ENCODE measurements at places on chromosomes 13 and 19.

DNA sequence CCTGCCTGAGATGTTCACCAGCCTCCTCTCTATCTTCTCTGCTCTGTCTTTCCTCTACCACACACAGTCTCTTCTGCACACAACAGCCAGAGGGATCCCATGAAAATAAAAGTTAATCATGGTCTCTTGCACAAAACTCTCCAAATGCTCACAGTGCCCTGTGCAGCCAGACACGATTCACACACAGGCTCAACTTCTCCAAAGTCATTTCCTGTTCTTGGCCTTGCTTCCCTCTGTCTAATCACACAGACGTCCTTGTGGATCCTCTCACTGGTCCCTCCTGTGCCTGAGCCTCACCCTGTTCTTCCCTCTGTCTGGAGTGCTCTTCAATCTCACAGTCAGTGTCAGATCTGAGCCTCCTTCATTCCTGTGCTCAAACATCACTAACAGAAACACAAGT, 7.8 kb downstream of the SIGLEC12 start:
- DNase-seq, result no peak

DNA sequence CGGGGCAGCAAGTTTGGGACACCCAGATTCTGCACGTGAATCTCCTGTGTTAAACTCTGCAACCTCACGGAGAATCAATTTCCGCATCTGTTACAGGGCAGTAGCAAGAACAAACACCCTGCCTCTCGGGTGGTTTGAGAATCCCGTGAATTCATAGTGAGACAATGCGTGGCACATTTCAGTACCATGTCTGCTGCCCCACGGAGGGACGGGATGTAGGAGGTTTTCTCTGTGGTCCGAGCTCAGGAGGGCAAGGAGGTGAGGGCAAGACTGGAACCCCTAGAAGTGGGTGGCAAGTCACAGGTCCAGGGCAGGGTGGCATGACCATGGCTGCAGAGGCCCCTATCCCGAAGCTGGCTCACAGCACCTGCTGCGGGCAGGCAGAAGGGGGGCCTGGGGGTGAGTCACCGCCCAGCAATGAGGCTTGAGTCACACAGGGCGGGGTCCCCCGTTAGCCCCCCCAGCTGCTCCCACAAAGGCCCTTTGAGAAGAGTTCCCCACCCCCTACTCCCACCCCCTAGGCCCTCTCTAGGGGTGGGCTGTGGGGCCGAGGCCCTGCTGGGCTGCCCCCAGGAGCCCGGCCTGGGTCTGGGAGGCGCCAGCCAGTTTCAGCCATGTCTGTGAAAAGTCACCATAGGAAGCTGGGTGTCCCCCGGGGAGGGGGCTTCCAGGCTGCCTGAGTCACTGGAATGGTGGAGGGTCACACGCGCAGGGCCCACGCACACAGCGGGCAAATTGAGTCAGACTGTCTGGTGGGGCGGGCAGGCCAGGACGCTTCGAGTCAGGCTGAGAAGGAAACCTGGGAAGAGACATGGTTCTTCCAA, 25.8 kb upstream of the NANOS3 start:
- peak; percentile 79 for DNase-seq

DNA sequence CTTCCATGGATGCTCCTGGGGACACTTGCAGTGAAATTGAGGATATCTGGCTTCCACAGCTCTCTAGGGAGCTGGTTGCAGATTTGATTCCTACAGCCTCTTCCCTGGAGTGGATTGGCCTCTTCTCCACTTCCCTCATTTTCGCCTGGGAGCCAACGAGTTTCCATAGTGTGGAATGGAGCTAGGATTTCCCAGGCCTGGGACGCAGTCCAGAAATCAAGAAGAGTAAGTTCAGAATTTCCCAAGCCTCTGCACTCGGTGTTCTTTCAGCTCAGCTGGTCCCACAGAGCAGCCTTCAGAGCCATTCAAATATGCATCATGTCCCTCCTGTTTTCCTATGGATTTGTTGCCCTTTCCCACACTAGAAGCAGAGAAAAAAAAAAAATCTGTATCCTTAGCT, 68.2 kb downstream of the RAP2A start:
- DNase-seq, result no peak

DNA sequence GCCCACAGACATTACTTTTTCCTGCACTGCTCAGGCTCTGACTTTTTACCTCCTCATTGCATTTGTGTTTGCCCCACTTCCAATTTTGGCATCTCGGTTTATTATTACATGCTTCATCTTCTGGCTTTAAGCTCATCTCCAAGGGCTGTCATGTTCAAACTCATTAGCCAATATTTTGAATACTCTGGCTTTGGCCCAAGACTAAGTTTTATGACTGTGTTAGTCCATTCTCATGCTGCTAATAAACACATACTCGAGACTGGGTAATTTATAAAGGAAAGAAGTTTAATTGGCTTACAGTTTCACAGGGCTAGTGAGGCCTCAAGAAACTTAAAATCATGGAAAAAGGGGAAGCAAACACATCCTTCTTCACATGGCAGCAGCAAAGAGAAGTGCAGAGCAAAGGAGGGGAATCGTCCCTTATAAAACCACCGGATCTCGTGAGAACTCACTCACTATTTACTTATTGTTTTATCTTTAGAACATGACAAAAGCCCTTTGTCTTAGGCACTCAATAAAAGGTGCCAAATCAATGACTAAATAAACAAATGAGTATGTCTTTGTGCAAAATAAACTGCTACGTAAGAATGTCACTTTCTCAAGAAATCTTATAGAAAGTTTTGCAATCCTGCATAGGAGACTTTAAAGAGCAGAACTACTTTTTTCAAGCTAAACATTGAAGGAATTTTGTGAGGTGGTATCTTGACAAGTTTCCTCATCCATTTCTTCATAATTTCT, 233.4 kb upstream of the SPRY2 start:
- no peak for DNase-seq

GRCh38 chr19:2588081-2588777, 112.3 kb downstream of the GADD45B start:
- DNase-seq, result no peak

- no peak for DNase-seq
These were observed 1.3 kb downstream of the PGLYRP1 start for GRCh38 chr19:46021531-46022041.

DNA sequence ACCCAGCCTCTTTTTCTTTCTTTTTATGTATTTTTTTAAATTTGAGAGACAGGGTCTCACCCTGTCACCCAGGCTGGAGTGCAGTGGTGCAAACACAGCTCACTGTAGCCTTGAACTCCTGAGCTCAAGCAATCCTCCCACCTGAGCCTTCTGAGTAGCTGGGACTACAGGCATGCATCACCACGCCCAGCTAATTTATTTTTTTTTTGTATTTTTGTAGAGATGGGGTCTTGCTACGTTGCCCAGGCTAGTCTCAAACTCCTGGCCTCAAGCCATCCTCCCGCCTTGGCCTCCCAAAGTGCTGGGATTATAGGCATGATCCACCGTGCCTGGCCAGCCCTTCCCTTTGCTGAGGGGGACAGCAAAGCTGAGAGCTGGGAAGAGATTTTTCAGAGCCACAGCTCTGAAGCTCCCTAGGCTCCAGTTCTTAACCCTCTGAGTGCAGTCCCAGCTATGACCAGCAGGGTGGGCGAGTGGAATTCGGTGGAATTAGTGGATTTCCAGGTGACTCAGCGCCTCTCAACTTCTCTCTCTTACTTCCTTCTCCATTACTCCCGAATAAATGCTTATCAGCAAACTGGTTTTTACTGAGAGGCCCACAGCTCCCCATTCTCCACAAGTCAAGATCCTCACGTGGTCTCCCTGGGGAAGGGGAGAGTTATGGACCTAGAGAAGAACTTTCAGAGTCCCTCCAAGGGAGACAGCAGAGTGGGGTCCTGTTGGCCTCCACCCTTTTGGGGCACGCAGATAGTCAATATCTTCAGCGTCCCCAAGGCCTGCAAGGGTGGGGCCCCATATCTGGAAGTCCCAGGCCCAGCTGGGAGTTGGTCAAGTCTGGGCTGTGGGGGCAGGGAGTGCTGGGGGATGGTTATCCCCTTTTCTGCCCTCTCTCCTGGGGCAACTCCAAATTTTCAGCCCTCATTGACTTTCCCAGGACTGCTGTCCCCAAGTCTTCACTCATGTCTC, 1.2 kb downstream of the BLVRB start:
- DNase-seq, result peak; percentile 73

- no peak for DNase-seq
These were observed 201.7 kb upstream of the UBL3 start for GRCh38 chr13:30052120-30052519.

- DNase-seq, result no peak
These were observed 10.4 kb downstream of the PSPC1 start for GRCh38 chr13:19772306-19772705.

- DNase-seq, result peak; percentile 19
These were observed 48.0 kb downstream of the RFX2 start for GRCh38 chr19:6062274-6062673.

DNA sequence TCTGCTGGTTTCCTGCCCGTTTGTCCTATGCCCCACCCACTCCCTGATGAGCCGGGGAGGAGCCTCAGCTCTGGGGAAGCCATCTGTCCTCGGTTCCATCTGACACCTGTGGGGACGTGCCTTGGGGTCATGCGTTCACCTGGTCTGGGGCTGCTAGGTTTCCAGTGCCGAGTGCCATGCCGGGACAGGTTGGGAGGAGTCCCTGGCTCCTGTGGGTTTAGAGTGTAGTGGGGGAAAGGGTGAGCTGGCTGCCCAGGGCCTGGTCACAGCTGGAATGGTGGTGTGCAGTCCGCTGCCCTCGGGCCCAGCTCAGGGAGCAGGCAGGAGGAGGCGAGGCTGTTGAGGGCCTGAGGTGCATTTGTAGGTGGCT, 2.5 kb downstream of the KDM4B start:
- no peak for DNase-seq

DNA sequence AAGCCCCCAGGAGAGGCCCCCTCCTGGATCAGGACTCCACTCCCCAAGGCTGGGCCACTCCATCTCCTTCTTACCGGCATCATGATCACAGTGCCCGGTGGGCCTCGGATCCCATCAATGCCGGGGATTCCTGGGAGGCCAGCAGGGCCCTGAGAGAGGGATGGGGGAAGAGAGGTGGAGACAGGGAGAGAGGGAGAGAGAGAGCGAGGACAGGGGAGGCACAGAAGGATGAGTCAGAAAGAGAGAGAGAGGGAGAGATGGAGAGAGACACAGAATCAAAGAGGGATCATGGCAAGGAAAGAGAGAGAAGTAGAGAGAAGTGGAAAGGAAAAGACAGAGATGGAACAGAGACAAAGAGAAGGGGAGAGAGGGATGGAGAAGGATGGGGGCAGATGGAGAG, 13.8 kb downstream of the COL5A3 start:
- no peak for DNase-seq

GRCh38 chr13:47237571-47237970, 340.7 kb upstream of the HTR2A start:
- no peak for DNase-seq

DNA sequence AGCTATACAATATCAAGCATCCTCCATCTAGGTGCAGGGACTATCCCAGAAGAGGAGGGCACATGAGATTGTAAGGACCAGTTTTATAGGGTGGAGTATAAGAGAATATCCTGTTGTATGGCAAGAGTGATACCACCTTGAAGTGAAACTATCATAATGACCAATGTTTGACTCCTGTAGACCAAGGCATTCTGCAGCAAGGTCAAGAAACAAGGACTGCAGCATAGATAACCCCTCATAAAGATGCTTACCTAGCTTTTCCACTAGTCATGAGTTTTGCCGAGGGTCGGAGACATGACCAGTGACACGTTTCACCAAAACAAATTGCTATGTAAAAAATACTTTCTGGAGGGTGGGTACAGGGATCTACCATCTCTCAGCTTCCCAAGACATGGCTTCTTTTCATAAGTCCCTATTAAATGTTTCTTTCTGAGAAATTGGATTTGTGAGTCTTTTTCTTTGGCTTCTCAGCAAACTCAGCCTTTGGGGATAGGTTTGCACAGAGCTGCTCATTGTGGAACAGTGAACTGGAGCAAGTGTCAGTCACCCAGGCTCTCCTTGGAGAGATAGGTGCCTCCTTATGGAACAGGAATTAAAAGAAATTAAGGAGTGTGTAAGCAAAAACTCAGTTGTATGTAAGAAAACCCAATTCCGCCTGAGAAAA, 28.2 kb upstream of the CYSLTR2 start:
- no peak for DNase-seq

GRCh38 chr13:65095161-65096082, 2134.7 kb downstream of the PCDH9 start:
- DNase-seq, result no peak

DNA sequence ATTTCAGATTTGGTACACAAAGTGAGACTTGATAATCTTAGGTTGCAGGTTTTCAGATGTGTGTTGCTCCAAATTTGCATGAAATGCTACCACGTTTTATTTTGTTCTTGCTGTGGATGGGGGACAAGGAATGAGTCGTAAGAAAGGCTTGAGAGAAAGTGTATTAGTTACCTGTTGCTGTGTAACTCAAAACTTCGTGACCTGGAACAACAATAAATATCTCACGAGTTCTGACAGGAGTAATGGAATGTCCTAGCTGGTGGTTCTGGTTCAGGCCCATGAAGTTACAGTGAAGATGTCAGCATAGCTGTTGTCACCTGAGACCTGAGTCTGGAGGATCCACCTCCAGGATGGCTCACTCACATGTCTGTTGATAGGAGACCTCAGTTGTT, 1.2 kb downstream of the ZNF8 start:
- DNase-seq, result no peak

GRCh38 chr13:62320129-62321108, 904.8 kb upstream of the PCDH20 start:
- DNase-seq, result no peak

DNA sequence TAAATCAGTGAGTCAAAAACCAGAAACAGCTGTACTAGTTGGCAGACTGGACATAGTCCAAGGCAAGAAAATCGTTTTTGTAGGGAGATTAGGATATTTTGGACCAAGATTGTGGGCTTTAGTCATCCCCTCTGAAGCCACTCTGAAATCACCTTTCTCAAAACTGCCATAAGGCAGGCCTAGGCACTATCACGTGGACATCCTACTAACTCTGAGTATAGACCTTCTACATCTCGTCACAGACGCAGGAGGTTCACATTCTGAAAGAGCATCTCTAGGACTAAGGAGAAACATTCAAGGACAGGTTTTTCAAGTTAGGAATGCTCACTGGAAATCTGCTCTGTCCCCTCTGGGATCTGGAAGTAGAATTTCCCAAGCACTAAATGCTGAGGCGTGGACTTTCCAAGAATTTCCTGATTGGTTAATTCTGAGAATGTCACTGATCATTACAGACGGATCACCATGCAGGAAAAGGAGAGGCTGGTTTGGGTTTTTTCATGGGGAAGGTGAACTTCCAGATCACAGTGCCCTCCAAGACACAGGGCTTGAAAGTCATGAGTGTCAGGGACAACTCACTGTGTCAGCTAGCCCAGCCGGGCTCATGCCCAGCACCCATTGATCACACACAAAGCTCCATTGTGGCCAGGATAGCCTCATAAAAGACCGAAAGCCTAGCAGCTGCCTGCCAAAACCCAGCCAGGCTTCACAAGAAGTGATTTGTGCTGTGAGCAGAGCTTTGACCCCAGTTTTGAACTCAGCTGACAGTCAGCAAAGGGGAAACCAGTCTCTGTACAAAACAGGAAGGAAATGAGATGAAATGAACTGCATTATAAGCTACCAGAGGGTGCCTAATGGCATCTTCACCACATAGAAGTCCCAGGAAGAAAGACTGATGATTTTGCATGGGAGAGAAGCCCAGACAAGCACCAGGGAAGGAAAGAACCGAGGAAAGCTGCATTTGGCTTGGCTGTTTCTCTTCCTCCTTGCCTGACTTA, 2.7 kb upstream of the RUBCNL start:
- no peak for DNase-seq

All from stimulated activated CD4-positive, alpha-beta T cell treated with anti-CD3 and anti-CD28 coated beads, Interleukin-4, amount 100 ng/mL, for 4 hours (primary cell).